ENCODE measurements at places on chromosomes 3 and 15. TPM values are rescaled to one million over a fixed set of nuclear protein-coding genes. Genes with fewer than 3 reads are reported as not detected.

DNA sequence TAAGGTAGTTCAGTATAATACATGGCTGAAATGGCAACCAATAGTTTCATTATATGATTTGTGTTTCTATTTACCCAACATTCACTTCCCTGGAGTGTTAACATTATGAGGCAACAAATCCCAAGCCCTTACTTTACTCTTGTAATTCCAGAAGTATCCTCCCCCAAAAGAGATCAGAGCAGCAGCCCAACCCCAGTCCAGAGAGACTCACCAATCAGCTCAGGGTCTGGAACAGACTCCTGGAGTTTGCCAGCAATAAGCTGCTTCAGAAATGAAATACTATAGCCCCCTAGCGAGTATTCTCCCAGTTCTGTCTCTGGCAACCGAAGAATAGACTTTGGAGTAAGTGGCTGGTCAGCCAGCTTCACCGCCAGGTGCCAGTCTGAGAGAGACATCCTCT lies 2.5 kb downstream of the UBL7 start:
- no peak for DNase-seq

DNA sequence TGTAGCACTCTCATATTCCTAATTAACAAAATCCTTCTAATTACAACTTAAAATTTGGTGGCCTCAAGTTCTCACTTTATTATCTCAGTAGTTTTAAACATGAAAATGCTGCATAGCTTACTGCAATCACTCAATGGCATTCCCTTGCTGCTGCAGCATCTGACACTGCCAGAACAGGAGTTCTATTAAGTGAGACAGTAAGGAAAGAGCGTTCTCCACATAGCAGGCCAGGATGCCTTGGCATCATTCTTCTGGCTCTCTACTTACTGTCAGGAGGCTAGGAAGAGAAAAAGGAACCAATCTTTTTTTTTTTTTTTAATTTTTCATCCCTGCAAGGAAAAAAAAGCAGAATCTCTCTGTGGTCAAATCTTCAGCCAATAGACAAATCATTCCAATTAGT lies 3.2 kb downstream of the CNBP start:
- no peak for DNase-seq

Gene SIDT1
- total RNA-seq, result 61.6 TPM

Gene ABI3BP
- total RNA-seq, result 43.0 TPM

DNA sequence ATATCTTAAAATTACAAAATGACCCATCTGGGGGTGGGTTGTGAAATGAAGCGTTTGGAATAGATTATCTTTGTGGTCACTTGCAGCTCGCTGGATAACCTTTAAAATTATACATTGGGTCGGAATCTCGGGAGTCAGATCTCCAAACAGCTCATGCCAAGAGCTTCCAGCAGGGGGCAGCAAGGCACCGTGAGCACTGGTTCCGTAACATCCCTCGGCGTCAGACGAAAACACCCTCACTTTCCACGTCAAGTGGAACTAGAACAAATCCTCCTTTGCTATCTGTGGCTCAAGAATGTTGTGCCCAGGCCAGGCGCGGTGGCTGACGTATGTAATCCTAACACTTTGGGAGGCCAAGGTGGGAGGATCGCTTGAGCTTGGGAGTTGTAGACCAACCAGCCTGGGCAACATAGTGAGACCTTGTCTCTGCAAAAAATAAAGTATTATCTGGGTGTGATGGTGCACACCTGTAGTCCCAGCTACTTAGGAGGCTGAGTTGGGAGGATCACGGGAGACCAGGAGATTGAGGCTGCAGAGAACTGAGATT lies 31.1 kb downstream of the UMPS start:
- peak; percentile 89 for DNase-seq

DNA sequence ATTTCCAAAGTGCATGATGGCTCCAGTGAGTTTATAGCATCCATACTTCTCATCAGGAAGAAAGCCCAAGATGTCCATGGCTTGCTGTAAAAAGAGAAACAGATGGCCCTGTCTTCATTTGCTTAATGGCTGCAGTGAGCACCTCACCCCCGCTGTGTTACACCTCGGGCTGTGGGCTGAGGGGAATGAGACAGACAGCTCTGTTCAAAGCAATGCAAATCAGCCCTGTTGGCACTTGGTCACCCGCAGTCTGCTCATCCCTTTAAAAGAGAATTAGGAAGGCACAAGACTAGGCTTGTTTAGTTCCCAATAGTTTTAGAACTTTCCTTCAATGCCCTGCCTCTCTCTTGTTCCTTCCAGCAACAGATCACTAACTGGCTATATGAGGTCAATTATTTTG lies 25.2 kb downstream of the MYH15 start:
- no peak for DNase-seq

DNA sequence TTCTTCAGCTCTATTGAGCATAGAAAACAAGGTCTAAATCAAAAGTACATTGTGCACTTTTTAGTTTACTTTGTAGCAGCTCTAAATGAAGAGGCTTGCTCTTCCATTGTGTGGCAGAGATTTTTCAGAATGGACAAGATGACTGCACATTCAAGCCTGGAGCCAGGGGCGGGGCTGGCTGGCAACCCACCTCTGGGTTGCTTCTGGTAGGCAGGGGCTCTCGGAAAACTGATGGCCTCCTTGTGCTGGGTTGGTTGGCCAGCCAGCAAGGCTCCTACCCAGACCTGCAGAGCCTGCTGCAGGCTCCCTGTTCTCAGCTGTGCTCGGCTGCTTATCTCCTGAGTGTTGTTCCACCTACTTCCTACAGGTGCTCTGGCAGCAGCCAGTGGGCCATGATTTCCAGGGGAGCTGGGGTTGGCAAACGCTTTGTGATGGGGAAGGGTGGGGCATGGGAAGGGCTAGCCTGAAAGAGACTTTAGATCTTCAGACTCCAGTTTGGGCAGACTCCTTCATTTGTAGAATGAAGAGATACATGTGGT lies 8.8 kb downstream of the BSN start:
- DNase-seq, result no peak

DNA sequence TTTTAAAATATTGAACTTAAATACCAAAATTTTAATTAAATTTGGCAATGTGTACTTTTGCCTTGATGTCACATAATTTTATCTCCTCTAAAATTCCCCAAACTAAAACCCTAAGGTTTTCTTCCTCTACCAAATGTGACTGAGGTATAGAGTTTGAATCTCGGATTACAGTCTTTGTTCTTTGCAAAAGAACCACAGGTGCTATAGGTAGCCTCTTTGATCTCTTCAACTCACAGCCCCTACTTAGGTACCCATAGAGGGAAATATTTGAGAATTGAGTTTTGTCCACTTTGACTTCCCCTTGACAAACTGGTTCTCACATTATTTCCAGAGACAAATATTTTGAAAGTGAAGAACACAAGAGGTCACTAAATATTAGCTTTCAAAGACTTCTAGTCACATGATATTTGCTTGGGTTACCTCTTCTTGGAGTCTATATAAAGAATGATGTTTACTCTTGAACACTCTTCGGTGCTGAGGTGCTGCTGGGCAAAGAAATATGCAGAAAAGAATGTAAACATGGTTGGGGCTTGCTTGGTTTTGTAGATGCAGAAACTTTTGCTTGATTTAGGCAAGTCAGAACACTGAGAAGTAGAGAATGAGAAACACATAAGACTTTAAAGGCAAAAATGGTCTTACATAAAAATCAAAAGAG lies 120.8 kb upstream of the MCTP2 start:
- DNase-seq, result no peak

- DNase-seq, result no peak
Observed at GRCh38 chr3:98552232-98553020, 20.6 kb downstream of the GPR15 start.
